GM12878 (cell line): ENCODE measurements at places on chromosomes 12 and 14.

GRCh38 chr12:93943780-93944179 lies 204.6 kb upstream of the PLXNC1 start:
- no peaks in the 10 kb centered on the region for H3K4me1 ChIP-seq
- no peak for DNase-seq
- H3K27ac ChIP-seq = no peak overlapping the region
- no peaks in the 10 kb centered on the region; the same call in 1 of the 2 replicates for H3K27me3 ChIP-seq

DNA sequence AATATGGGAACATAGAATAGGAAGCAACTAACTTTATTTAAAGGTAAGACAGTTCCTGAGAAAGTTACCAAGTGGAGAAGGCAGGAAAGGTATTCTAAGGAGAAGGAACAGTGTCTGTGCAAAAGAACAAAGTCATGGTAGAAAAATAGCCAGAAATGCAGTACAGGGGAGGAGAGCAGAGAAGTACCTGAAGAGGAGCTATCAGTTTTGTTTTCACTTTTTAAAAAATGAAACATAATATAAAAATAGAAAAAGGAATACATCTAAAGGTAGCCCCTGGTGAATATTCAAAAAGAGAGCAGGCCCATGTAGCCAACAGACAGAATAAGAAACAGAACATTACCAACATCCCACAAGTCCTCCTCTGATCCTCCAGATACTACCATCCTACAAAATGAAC lies 408.7 kb downstream of the ADAMTS20 start:
- no peaks in the 10 kb centered on the region for H3K27me3 ChIP-seq
- no peak overlapping the region for H3K27ac ChIP-seq
- DNase-seq = no peak

DNA sequence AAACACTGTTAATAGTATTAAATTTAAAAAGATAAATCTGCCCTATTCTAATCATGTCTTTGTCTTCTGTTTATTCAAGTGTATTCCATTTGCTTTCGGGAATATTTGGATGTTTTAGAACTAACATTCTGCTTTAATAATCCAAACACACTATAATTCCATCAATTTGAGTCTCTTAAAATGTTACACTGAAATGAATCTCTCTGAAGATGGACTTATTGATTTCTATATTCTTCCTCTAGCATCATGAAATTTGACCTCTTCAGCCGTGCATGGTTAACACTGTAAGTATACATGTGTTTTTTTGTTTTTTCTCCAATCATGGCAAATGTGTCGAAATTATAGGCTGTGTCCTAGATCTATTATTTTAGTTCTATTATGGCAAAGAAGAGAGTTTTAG lies 339.2 kb downstream of the ACSS3 start:
- no peak overlapping the region for H3K27ac ChIP-seq
- H3K4me1 ChIP-seq = no peaks in the 10 kb centered on the region
- DNase-seq = no peak
- no peaks in the 10 kb centered on the region for H3K27me3 ChIP-seq
- no peaks in the 10 kb centered on the region for H3K36me3 ChIP-seq
- H3K4me3 ChIP-seq = no peak overlapping the region

DNA sequence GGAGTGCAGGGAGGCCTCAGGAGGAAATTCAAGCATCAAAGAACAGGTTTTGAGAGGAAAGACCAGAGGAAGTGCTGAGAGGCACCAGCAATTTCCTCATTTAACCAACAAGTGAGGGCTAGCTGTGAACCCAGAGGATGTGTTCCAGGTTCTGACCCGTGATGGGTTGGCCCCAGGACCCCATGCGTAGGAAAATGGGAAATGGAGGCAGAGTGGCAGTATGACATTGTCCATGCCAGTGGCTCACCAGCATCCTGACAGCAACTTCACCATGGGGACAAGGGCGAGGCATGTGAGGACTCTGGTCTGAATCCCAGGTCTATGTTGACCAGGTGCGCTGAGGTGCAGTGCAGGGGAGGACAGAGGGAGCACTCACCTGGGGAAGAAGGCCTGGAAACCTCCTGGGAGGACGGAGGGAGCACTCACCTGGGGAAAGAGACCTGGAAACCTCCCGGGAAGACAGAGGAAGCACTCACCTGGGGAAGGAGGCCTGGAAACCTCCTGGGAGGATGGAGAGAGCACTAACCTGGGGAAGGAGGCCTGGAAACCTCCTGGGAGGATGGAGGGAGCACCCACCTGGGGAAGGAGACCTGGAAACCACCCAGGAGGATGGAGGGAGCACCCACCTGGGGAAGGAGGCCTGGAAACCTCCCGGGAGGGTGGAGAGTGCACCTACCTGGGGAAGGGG lies 6.7 kb upstream of the CACNA2D4 start:
- no peak for DNase-seq
- no peak overlapping the region for H3K4me3 ChIP-seq
- H3K36me3 ChIP-seq = no peaks in the 10 kb centered on the region

- H3K4me3 ChIP-seq = no peak overlapping the region
- H3K36me3 ChIP-seq = no peaks in the 10 kb centered on the region
- H3K4me1 ChIP-seq = no peaks in the 10 kb centered on the region
- H3K27me3 ChIP-seq = no peaks in the 10 kb centered on the region
Measured at GRCh38 chr14:25488961-25489360, 439.0 kb upstream of the STXBP6 start.

DNA sequence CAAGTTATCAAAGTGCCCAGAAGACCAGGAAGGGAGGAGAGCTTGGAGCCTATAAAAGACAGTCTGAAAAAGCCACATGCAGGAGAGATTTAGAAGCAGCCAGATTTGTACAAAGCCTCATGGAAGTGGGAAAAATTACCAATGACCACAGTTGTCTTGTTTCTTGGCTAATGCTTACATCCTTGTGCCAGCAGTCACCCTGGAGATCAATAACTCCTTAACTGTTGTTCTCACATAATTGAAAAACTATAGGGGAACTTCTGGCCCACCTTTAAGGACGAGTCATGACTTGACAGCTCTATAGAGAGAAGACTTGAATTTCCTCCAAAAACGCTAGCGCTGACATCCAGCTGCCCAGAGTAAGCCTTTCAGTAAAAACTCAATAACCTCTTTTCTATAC lies 313.1 kb downstream of the GALC start:
- no peaks in the 10 kb centered on the region for H3K27me3 ChIP-seq
- no peak overlapping the region for H3K27ac ChIP-seq
- no peaks in the 10 kb centered on the region for H3K36me3 ChIP-seq
- no peak for DNase-seq
- H3K4me3 ChIP-seq = no peak overlapping the region

- DNase-seq = no peak
- no peak overlapping the region for H3K4me3 ChIP-seq
- no peak overlapping the region for H3K27ac ChIP-seq
- no peaks in the 10 kb centered on the region for H3K27me3 ChIP-seq
- no peaks in the 10 kb centered on the region for H3K4me1 ChIP-seq
Measured at GRCh38 chr12:46296822-46297221, 28.0 kb upstream of the SLC38A1 start.

DNA sequence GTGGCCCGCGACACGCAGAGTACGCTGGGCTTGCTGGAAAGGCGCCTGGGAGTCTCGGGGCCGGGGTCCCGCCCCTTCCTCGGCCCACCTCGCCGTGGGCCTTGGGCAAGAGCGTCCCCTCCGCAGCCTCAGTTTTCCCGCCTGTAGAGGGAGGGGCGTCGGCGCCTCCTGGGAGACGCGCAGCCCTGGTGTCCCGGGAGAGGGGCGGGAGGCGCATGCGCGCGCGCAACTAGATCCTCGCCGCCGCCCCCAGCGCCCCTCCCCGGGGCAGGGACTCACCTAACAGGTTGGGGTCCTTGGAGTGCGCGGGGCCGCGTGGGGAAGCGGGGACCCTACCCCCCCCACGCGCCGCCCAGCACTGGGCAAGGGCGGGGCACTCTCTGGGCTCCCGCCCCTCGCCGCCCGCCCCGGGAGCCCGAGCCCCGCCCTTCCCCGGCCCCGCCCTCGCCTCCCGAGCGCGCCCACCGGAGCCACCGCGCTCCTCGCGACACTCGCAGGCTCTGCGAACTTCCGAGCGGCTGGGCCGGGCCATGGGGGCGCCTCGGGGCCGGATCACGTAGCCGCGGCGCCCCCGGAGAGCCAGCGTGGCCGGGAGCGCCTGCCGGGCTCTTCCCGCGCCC lies at the start of gene KIF26A:
KIF26A (plus strand) TSS at position 490 of the 620 bp plus-strand sequence. CDS start 136 bp downstream, outside the sequence.
- no peaks in the 10 kb centered on the region for H3K36me3 ChIP-seq
- no peak within 1 kb of the TSS for H3K27ac ChIP-seq
- no peaks in the 10 kb centered on the region for H3K4me1 ChIP-seq

DNA sequence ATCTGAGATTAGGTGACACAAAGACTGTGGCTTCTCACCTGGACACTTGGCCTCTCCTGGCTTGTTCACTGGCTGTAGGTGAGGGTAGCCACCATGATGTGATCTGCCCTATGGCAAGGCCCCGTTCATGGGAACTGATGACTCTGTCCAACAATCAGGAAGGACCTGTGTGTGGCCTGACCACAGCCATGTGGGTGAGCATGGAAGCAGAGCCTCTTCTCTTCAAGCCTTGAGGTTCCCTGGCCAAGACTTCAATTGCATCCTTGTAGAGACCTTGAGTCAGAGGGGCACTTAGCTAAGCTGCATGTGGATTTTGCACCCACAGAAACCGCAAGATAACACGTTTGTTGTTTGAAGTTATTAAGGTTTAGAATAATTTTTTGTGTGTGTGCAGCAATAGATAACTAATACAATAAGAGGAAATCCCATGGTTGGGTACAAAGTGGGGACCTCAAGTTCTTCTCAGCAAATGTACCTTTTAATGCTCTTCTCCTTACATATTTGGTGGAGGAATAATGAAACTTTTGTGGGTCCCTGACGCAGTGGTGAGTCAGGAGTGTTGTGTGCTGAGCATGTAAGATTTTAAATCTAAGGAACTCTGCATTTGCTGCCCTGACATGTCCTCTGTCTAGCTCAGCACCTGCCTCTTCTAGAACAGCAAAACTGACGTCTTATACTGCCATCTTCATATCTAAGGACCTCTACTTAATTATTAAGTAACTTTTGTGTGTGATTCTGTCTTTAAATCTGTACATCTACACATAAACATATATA lies 27.5 kb upstream of the PLEKHG7 start:
- no peaks in the 10 kb centered on the region for H3K27me3 ChIP-seq
- H3K4me3 ChIP-seq = no peak overlapping the region
- no peak for DNase-seq
- no peaks in the 10 kb centered on the region for H3K36me3 ChIP-seq
- no peak overlapping the region for H3K27ac ChIP-seq

DNA sequence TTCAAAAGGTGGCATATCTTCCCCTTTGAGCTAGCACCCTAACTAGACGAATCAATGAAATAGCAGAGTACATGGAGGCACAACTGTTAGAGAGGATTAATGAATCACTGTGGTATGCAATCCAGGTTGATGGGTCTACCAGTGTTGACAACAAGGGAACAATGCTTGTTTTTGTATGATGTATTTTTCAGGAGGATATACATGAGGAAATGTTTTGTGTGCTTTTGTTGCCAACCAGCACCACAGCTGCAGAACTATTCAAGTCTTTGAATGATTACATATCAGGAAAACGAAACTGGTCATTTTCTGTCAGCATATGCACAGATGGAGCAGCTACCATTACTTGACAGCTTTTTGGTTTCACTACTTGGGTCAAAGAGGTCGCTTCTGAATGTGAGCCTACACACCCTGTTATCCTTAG lies 142.6 kb downstream of the GPHN start:
- H3K4me1 ChIP-seq = peaks cover 36% of the 10 kb centered on the region
- H3K27me3 ChIP-seq = no peaks in the 10 kb centered on the region
- H3K4me3 ChIP-seq = peak overlapping the region; percentile 54

GRCh38 chr12:96026331-96026730 lies 9.1 kb downstream of the LTA4H start:
- DNase-seq = no peak
- H3K4me3 ChIP-seq = no peak overlapping the region
- H3K27ac ChIP-seq = no peak overlapping the region
- H3K4me1 ChIP-seq = peaks cover 1% of the 10 kb centered on the region; the same call in 1 of the 2 replicates
- no peaks in the 10 kb centered on the region for H3K36me3 ChIP-seq
- no peaks in the 10 kb centered on the region for H3K27me3 ChIP-seq

- H3K4me3 ChIP-seq = no peak overlapping the region
- peaks cover 2% of the 10 kb centered on the region; the same call in 1 of the 2 replicates for H3K27me3 ChIP-seq
- H3K4me1 ChIP-seq = no peaks in the 10 kb centered on the region
Measured at GRCh38 chr12:26233631-26234030, 38.3 kb downstream of the SSPN start.

DNA sequence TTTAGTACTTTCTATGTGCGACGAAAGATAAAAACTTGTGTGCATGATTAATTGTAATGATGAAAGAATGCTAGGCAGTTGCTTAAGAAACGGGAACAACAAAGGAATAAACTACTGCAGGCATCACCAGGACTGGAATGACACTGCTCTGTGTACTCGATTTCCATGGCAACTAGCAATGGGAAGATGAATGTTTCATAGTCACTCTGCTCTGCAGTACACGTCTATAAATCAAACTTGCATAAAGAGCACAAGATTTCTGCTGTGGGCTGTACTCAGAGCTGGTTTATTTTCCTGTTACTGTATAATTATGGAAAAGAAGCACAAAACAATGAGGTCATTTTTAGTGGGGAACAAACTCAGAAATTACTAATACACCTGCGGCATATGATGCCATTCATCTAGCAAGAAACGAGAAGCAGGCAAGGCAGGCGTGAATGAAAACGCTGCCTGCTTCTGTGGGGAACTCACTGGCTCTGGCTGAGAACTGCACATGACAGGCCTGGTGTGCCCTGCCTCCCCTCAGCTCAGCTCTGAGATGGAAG lies 41.8 kb downstream of the EFCAB11 start:
- no peaks in the 10 kb centered on the region for H3K36me3 ChIP-seq
- no peaks in the 10 kb centered on the region for H3K27me3 ChIP-seq
- no peak for DNase-seq
- no peaks in the 10 kb centered on the region for H3K4me1 ChIP-seq
- no peak overlapping the region for H3K4me3 ChIP-seq

DNA sequence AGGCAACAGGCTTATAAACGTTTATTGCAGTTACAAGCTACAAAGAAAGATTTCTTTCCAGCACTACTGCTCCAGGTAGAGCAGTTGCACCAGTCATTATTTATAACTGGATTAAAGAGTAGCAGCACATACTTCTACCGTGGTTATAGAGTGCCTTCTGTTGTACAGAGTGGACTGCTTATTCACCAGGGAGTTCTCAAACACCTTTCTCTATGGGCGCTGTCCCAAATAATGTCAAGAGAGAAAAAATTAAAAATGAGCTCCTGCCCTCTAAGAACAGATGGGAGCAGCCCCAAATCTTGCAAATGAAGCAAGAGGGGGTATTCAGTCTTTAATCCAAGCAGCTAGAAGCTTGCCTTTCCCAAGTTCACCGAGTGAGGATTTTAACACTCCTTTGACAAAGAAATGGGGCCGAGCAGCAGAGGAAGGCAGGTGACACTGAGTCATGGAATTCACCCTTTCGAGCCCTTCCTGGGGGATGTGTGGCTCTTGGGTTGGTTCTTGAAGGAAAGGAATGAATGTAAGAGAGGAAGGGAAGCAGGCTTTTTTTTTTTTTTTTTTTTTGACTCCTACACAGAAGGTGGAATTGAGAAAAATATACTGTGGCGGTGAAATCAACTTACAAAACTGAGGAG lies 181.2 kb downstream of the PRKCH start:
- peak overlapping the region; percentile 95 for H3K27ac ChIP-seq
- H3K4me1 ChIP-seq = peaks cover 30% of the 10 kb centered on the region
- H3K27me3 ChIP-seq = no peaks in the 10 kb centered on the region
- peak overlapping the region; percentile 69 for H3K4me3 ChIP-seq

- H3K27ac ChIP-seq = no peak overlapping the region
- H3K36me3 ChIP-seq = no peaks in the 10 kb centered on the region
- DNase-seq = no peak
- no peak overlapping the region for H3K4me3 ChIP-seq
Measured at GRCh38 chr14:32364941-32365340, 35.8 kb downstream of the AKAP6 start.

- no peak overlapping the region for H3K4me3 ChIP-seq
- no peaks in the 10 kb centered on the region for H3K4me1 ChIP-seq
- H3K27ac ChIP-seq = no peak overlapping the region
- no peaks in the 10 kb centered on the region for H3K36me3 ChIP-seq
Measured at GRCh38 chr12:39224971-39225370, 217.9 kb downstream of the KIF21A start.

GRCh38 chr12:1536817-1537216 lies 57.6 kb downstream of the FBXL14 start:
- no peak overlapping the region for H3K27ac ChIP-seq
- DNase-seq = no peak
